ENCODE measurements at places on chromosomes 5 and 9.

GRCh38 chr5:133881576-133882388 is 86.6 kb downstream of the C5orf15 start:
- DNase-seq, result no peak

GRCh38 chr9:21777701-21778100 is 24.7 kb upstream of the MTAP start:
- DNase-seq, result no peak

DNA sequence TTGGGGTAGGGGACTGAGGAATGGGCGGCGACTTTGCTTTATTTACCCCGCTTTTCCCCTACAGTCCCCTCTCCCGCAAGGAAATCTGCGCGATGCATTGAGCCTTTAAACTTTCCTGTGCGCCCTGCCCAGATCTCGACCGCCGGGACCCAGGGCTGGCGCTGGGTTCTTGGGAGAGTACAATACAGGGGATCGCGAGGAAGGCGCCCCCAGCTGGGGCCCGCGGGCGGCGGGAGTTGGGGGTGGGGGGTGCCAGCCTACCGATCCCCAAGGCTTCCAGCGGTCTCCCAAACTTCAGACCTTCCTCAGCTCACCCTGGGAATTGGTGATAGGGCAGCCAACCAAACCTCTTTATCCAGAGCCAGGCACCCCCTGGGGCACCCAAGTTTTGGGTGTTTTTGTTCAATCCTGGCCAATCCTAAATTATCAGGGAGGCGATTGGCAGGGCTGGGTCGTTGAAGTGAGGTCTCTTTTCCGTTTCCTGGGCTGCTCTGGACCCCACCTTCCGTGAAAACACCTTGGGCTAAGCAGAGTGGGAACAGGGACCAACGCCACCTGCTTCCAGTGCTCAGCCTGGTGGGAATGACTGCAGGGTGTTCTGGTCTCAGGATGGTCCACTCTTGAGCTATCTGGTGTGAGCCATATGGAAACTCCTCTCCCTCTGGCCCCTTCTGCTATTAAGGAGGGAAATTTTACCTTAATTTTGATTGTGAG is 51.4 kb upstream of the DAB2IP start:
- DNase-seq, result no peak

DNA sequence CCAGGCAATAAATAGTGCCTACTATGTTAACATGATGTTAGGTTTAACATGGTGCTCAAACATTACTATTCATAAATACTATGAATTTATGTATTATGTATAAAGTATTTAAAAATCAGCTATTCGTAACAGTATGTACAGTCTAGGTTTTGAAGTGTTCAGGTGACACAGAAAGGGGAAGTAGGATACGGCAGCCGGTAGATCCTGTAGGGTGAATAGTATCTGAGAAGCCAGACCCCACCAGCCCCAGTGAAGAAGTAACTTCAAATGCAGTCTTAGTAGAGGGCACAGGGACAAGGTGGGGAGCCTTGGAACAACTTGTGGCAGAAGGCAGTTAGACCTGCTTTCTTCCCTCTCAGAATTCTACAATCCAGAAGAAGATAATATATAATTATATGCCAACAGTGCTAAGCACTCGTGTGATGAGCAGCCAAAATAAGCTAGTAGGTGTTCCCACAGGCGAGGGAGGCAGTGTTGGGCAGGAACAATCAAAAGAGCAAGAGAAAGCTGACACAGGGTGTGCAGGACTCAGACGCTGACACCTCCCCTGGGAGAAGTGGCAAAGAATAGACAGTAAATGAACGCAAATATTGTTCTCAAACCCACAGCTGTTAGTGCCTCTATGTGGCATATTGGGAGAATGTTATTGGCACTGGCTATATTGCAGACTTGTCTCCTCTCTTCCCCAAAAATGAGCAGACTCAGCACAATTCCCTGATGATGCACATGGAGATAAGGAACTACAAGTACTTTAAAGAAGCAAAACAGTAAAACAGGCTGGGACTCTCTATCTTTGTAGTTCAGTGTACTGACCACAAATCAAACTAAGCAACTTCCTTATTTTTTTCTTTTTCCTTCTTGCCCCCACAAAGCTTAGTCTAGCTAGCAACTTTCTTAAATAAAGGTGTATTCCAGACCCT is 4.6 kb downstream of the ZNF367 start:
- no peak for DNase-seq

DNA sequence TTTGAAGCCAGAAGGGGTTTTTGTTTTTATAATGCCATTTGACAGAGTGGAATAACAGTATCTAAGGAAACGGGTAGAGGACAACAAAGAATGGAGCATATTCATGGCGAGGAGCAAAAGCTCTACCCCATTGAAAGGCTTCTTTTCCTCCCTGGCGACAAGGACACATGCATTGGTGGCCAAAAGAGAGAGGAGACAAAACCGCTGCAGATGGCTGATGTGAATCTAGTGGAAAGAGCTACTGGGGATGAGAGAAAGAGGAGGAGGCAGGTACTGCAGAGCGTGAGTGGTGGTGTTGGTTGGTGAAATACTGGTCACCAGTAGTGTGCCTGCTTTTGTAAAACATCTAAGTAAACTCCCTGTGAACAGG is 491 bp downstream of the APC start:
- no peak for DNase-seq

GRCh38 chr5:110549301-110549700 is 177.2 kb downstream of the TMEM232 start:
- no peak for DNase-seq

DNA sequence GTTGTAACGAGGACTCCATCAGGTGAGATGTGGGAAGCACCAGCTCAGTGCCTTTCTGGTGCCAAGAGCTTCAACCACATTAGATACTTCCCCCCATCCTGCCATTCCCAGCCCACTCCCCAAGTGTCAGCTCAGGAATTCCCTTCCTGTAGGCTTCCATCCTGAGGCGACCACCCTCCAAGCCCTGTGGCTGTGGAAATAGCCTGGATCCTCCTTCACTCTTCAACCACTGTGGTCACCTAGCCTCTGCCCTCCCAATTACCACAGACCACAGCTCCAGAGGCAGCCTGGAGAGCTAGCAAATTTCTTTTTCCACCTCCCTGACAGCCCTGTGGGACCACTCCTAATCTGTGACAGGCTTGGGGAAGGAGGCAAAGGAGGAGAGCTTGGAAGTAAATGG is 219.8 kb upstream of the MAP3K1 start:
- no peak for DNase-seq

DNA sequence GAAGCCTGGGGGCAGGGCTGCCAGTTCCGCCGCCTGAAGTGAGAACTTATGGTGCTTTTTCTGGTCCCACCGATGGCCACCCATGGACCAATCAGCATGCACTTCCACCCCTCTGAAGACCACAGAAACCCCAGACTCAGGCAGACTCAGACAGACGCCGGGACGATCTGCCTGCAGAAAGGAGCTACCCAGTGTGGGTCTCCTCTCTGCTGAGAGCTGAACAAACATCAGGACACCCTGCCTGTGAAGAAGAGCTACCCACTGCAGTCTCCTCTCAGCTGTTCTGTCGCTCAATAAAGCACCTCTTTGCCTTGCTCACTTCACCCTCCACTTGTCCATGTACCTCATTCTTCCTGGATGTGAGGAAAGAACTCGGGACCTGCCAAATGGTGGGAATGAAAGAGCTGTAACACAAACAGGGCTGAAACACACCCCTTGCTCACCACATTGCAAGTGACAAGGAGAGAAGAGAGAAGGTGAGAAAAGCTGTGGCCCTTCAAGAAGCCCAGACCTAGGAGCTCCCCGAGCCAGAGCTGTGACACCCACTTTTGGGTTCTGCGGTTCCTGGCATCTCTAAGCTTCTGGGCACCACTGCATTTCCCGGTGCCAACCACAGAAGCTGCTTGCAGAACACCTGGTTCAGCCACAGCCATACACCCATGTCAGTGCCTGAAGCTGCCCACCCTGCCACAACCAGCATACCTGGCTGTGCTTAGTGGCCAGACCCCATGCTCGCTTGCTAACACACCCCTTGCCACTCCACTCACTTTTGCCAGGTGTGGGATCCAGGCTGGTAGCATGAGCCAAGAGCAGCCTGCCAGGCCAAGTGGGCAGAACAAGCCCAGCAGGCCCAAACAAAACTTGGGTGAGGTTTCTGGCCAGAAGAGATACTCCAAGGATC is 114.3 kb upstream of the TSLP start:
- no peak for DNase-seq

GRCh38 chr9:92147030-92147851 is 32.0 kb upstream of the SPTLC1 start:
- DNase-seq, result no peak

- DNase-seq, result no peak
Measured at GRCh38 chr5:67528953-67529352, 332.4 kb upstream of the CD180 start.

Measured in stimulated activated CD4-positive, alpha-beta T cell treated with anti-CD3 and anti-CD28 coated beads, TNF-alpha, amount 100 ng/mL, for 4 hours (primary cell).